ENCODE measurements at places on chromosomes 11 and 22. TPM values are rescaled to one million over a fixed set of nuclear protein-coding genes. Genes with fewer than 3 reads are reported as not detected.

Gene MEI1
- total RNA-seq, result 51.3 TPM

Gene INPP5J
- 0.14 TPM for total RNA-seq

DNA sequence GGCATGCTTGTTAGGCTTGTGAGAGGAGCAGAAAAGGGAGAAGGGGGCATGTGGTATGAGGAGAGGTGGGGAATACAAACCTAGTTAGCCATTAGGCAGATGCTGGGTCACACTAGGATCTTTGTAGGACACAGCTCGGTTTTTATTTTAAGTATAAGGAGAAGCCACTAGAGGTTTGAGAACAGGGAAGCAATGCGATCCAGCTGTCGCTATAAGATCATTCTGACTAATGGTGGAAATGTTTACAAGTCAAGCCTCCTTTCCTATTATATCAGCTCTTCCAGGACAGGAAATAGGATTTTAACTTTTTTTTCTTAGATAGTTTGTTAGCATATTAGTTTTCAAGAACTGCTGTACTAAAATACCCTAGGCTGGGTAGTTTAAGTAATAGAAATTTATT, 609.9 kb downstream of the INSC start:
- DNase-seq, result no peak

GRCh38 chr11:70074746-70075145, 3.4 kb upstream of the ANO1 start:
- no peak for DNase-seq

DNA sequence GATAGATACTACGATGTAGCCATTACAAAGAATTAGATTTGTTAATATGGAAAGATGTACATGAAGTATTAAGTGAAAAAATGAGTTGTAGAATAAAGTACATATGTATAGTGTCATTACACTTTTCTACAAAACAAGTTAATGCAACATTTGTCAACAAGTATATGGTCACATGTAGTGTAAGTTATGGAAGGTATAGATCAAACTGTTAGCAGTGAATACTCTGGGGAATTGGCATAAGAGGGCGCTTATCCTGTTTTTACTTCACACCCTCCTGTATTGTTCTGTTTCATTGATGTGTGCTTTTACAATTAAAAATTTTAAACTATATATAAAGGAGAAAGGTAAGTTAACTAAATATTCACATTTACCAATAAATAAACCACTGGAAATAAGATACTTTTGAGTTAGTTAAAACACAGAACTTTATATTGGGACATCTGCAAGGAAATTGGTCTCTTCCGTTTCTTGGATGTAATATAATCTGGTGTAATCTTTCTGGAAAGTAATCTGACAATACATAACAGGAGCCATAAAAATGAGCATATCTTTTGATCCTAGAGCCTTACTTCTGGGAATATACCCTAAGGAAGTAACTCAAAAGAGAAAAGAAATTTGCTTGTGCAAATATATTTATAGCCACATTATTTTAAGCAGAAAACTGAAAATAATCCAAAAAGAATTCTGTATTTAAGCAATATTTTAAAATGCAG, 34.5 kb downstream of the CSTPP1 start:
- no peak for DNase-seq

All from activated CD4-positive, alpha-beta memory T cell treated with anti-CD3 and anti-CD28 coated beads for 36 hours (primary cell).